Stimulated activated CD4-positive, alpha-beta T cell treated with anti-CD3 and anti-CD28 coated beads, Interleukin-4, amount 100 ng/mL, for 48 hours (primary cell): ENCODE measurements at places on chromosomes 6 and 20.

GRCh38 chr6:41164551-41165120 is 1.7 kb upstream of the TREM2 start:
- DNase-seq = no peak

- DNase-seq = no peak
These were observed 1.6 kb downstream of the ITPR3 start for GRCh38 chr6:33622456-33623431.

GRCh38 chr6:111789598-111789997 is 83.7 kb downstream of the FYN start:
- DNase-seq = no peak

DNA sequence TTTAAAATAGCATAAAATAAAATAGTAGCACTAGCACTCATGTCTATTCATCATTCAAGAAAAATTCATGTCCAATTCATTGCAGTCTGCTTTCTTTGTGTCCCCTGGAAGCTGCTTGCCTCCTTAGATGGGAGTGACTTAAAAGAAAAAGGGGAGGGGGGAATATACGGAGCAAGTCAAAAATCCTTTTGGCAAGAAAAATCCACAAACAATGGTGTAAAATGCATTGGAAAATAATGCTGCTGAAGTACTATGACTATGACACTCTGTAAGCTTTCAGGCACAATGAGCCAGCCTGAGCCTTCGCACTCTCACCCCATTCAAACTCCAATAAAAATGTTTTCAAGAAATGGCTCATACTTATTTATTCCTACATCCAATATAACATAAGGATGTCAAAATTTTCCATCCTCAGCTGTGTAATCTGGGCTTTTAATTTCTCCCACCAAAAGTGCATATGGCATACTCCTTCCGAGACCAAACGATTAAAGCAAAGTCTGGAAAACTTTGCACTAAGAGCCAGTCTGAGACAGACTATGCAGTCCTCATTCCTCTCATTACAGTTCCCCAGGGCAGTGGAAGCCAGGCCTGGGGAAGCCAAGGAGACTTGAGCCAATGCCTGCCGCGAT is 790 bp downstream of the NEDD9 start:
- no peak for DNase-seq

GRCh38 chr6:76803038-76803580 is 660.2 kb downstream of the HTR1B start:
- no peak for DNase-seq

DNA sequence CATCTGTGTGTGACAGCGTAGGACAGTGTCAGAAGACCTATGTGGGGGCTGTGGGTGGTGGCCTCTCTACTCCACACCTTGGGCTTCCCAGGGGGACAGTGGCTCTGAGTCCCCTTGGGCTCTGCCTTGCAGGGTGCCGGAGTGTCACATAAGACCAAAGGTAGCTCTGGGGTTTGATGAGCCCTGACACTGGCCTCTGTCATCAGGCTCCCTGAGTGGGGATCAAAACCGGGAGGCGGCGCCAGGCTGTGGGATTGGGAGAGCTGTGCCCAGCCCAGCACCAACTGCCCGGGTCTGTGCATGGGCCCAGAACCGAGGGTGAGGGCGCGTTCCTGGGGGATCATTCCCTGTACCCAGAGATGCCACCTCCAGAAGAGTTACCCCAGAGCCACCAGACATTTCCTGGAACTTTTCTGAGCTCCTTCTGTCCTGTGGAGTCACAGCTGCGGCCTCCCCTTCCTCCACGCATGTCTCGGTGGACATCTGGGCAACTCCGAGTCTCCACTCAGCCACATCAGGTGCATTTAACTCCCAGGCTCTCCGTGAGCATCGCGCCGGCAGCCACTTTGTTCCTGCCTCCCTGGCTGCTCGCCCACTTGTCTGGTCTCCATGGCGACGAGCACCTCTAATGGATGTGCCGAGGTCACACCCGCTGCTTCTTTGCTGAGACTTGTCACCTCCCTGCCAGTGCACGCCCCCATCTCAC is 94.7 kb downstream of the TMEM242 start:
- DNase-seq = no peak

GRCh38 chr20:62539198-62540045 is 63.6 kb upstream of the GATA5 start:
- no peak for DNase-seq

DNA sequence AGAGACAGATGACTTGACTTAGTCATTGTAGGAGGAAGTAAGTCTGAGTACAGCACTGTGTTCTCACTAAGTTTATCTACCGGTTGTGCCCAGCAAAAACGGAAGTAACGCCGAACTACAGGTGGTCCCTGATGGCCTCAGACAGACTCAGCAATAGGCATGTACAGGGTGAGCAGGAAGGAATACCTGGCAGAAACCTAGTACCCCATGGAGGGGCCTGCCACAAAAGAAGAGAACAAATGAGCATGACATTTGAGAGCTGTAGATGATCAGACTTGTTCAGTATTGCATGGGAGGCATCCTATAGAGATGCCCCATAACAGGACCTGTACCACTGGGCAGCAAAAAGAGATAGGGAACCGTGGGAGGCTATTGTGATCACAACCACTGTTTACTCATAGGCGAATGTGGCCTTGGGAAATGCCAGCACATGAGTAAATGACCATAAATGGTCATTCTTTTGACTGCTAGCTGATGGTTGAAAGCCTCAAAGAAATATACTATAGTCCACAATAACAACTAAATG is 106.4 kb upstream of the TAB2 start:
- no peak for DNase-seq
